ENCODE measurements at places on chromosomes 6 and 20.

- DNase-seq = no peak
Measured at GRCh38 chr6:3731700-3732099, 19.8 kb downstream of the PXDC1 start.

- no peak for DNase-seq
Measured at GRCh38 chr6:86934365-86934764, 3.0 kb upstream of the HTR1E start.

DNA sequence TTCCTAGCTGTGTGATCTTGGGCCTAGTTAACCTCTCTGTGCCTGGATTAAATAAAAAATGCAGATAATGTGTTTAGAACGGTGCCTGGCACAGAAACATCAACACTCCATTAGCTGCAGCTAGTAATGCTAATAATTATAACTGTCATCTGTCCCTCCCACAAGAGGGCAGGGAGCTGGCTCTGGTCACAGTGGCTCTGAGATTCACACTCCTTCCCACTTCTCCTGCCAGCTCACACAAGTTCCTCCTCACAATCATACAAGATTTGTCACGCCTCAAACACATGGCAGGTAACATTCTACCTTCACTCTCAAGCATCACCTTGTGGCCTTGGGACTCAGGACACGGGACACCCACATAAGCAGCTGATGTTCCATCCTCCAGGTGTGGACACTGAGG, 2.4 kb downstream of the ADA start:
- no peak for DNase-seq

DNA sequence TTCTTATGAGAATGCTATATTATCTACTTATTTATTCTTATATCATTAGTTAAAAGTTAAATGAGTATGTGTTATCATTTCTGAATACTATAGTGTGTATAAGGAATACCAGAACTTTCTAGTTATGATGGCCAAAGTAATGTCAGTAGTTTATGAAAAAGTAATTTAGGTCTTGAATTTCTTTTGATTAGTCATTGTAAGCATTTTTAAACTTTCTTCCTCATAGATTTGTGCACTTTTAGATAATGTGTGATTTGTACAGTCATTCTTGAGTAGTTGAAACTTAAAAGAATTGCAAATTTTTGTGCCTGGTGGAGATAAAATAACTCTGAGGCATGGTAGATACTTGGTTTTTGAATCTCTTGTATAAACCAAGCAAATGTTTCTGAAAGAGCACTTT, 311.3 kb downstream of the CDKAL1 start:
- DNase-seq = no peak

DNA sequence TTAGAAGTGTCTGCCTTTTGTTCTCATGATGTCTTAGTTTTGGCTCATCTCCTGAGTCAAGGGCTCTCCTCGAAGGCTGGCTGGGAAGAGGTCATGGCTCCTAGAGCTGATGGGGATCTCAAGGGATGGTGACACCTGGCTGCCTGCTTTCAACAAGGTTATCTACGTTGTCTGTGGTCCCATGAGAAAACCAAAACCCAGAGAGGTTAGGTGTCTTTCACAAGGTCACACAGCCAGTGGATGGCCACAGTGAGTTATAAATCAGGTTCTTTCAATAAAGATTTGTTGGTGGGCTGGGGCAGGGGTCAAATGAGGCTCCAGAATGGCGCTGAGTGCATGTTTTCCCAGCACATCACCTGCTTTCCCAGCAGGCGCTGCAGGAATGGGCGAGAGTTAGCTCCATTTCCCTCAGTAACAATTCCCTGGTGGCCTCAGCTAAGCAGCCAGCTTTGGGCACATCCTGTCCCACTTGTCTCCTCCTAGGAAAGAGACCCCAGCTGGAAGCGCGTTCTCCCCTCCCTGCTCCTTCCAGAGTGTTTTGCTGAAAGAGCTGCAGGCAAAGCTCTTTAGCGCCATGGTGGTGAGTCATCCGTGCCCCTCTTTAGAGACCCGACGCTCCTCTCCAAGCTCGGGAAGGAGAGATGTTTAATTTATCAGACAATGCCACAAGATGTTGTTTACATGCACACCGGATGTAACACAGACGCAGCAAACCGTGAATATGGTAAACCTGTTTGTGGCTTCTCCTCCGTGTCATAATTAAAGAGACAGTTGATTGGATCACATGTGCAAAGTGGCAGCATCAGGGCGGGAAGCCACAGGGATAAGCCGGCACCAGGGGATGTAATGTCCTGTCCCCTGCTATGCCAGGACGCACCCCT, 109.7 kb downstream of the LRFN2 start:
- DNase-seq = no peak

DNA sequence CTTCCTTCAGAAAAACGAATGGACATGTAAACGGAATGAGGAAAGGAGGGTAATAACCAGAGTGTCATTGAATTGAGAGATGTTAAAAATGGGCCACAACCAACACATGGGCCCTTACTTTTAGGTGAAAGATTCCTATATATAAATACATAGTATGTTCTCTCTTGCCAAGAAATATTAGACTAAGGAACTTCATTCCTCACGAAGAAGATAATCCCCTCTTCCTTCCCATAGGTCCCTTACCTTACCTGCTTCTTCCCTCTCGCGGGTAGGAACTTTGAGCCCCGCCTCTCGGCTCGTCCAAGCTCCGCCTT, 295 bp upstream of the TBC1D22B start:
- no peak for DNase-seq

GRCh38 chr20:18058661-18059467, 1.1 kb upstream of the OVOL2 start:
- DNase-seq = no peak

DNA sequence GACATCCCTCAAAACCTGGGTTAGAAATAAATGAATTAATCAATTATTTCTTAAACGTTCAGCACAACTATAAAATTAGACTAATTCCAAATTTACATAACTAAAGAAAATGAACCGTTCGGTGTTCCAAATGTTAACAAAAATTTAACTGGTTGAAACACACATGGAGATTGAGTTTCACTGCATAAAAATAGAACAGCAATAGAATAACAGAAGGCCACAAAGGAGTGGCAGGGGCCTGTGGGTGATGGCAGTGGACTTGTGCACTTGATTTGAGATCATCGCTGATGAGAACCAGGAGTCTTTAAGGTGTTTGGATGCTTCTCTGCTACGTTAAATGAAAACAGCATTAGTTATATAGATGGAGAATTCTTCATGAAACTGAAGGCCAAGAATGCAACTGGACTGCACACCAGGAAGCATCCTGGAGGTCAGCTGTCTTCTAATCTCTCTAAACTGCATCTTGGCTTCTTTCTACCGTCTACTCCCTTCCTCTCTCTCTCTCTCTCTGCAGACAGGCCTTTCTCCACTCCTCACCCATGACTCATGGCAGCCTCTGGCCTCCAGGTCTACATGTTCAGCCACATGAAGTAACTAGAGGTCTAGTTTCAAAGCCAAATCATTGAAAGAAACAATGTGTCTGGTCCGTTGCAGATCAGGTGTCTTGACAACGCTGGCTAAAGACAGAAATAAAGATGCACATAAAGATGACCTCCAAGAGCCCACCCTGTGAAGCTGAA, 111.3 kb downstream of the SIM1 start:
- DNase-seq = peak; percentile 77

DNA sequence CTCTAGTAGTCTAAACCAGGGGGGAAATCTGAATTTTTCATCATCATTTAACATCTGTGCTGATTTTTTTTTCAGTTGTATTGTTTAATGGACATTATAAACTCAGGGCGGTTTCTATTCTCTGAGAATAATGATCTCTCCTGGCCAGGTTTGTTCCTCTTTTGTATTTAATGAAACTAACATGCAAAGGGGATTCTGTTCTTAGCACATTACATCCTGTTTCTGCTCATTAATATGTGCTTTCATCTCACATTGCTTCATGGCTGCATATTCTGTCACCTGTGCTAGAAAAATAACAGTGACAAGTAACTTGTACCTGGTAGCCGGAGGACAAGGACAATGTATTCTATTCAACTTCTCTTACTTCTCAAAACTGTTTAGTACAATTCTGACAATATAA, 806 bp downstream of the HLA-DOB start:
- no peak for DNase-seq

GRCh38 chr6:169184419-169184818, 69.2 kb downstream of the THBS2 start:
- no peak for DNase-seq

Measured in EL (cell line).